ENCODE measurements at places on chromosomes 5 and 9.
A peak's percentile ranks its signal among the peaks of the same experiment; 100 is the strongest.

DNA sequence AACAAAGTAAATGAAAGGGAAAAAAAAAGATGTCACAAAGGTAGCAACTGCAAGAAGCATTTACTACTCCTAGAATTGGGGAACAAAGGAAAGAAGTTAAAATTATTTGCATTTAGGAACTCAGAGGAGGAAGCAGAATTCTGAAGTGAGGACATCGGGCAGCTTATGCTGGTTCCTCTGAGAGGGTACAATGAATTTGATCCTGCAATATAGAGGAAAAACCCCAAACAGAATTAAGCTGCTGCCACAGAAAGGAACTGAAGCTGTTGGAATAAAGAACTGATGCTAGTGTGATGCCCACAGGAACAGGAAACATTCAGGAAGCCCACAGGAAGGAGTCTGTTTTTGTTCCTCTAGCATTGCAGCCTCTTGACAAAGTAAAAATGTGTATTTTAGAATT lies 22.3 kb upstream of the TBCA start:
- no peak for DNase-seq

DNA sequence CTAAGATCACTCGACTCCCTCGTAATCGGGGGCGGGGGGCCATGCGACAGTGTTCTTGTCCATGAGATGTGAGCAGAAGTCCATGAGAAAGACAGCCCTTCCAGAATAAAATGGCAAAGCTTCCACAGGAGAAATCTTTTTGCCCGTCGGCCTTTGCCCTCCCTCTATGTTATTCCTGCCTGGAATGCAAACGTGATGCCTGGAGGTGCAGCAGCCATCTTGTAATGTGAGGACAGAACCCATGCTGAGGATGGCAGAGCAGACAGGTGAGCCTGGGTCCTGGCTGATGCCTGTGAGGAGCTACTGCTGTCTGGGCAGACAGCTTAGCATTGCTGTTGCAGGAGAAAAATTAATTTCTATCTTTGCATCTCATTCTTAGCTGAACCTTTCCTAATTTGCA lies 17.2 kb downstream of the MED10 start:
- DNase-seq, result no peak

DNA sequence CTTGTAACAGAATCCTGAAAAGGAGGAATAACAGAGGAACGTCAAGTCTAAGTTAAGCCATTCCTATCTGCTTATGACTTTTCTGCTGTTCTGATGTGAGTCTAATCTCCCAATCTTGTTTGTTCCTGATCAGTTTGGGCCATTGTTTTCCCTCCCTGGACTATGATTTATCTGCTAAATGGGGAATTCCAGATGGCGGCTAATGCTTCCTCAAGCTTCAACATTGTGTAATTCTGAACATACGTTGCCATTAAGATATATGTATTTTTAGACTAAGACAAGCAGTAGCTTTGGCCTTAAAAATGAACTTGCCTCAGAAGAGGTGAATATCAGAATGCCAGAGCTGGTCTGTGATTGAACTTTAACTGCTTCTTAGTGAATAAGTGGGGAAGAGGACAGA lies 142.7 kb downstream of the PRKACG start:
- DNase-seq, result no peak

DNA sequence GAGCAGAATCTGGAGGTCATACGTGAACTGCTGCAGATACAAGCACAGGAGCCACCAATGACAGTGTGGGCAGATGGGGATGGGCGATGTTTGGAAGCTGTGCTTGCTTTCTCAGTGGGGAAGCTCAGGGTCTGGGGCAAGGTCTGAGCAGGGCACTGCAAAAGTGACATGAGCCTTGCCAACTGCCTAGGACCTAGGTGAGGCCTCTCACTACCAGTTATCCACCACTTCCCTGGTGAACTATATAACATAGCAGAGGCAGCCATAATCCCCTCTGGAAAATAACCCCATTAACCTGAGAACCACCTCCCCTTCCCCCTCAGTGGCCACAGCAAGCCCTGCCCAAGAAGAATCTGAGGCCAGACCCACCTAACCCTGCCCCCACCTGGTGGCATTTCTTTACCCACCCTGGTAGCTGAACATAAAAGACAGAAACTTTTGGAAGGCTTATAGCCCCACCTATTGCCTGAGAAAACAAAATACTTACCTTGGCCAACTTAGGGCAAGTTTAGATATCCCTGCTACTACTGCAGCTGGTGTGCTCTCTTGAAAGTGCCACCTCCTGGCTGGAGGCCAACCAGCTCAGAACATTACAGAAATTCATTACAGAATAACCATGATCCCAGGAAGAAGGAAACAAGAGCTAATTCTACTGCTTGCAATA lies 18.8 kb upstream of the SPEF2 start:
- DNase-seq, result no peak

DNA sequence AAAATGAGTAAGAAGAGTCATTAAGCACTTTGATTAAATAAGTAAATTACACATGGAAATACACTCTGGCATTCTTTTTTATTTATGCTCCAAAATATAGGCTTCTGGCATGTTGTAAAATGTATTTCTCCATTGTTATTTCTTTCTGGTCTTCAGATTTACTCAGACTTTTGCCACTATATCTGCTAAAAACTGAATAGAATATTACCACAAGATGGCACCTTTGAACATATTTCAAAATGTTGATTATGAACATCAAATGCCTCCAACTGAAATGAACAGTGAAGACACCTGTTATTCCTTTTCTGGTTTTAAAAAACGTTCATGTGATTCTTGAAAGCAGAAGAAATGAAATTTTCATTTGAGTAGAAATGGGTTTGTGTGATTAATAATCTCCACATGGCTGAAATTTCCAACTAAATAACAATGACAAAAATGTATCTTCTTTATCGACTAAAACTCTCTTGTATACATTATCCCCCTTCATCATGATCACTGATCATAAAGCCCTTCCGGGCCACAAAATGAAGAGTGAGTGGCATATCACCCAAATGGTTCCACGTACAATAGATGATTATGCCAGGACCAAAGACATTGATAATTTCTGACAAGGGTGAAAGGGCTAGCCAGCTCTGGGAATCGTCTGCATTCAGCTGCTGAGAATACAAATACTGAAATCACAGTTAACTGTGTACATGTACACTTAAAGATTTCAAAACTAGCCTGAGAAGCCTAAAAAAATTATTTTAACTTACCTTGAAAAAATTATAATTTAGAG lies 23.8 kb downstream of the TYRP1 start:
- no peak for DNase-seq

GRCh38 chr9:105418588-105419500 lies 29.0 kb upstream of the FSD1L start:
- DNase-seq, result no peak

DNA sequence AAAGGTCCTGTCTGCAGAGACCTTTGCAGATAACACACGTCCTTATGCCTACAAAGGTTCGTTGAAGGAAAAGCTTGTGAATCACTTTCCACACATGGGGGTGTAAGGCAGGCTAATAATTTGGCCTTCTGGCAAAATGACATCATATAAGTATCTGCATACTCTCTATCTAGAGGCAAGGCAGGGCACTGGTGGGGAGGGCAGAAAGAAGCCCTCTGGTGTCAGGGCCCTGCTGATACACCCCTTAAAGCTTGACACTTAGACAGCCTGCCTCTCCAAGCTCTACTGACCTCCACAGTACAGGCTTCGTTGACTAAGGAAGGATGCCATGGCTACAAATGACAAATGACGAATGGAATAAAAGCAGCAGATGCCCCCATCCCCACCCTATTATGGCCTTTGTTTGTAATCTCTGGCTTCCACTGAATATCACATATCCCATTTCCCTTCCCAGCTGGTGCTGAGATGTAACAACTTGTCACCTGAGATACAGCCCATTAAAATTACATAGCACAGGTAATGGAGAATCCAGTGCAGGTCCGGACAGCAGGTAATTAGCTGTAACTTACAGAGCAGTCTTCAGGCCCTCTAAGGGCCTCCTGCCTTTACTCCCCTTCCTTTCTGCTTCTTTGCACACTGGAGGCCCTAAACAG lies 76.9 kb upstream of the IFNK start:
- no peak for DNase-seq

GRCh38 chr9:124180557-124180956 lies 77.2 kb upstream of the NEK6 start:
- DNase-seq, result peak; percentile 65

GRCh38 chr9:9901624-9902023 lies 711.2 kb downstream of the PTPRD start:
- no peak for DNase-seq

DNA sequence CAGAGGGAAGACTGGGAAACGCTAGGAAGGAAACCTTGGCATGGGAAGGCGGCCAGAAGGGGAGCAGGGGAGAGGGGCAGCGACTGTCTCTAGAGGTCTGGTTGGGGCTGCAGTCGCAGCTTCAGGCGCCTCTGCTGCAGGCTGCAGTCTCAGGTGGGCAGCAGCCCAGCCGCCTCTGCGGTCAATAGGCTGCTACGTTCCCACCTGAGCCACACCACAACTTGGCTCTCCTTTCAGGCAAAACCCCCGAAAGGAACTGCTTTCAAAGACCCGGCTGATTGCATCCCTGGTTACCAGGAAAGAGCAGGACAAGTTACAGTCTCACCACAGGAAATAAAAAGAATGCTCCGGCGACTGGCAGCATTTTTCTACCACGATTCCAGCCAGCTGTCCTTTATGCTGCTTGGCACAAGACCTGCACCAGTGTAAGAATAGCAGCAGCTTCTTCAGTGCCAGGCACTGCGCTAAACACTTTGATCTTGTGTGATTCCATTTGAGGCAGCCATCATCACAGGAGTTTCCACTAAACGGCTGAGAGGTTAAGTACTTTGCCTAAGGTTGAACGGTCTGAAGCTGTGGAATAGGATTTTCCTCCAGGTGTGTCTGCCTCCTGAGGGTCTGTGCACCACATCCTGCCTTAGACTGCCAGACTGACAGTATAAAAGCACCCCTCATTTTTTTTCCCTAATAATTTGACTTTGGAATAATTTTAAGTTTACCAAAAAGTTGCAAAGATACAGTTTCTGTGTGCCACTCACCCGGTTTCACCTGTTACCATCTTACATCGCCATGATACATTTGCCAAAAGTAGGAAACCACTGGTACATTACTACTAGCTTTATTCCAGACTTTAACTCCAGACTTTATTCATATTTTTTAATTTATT lies 7.5 kb downstream of the RPS14 start:
- DNase-seq, result no peak

DNA sequence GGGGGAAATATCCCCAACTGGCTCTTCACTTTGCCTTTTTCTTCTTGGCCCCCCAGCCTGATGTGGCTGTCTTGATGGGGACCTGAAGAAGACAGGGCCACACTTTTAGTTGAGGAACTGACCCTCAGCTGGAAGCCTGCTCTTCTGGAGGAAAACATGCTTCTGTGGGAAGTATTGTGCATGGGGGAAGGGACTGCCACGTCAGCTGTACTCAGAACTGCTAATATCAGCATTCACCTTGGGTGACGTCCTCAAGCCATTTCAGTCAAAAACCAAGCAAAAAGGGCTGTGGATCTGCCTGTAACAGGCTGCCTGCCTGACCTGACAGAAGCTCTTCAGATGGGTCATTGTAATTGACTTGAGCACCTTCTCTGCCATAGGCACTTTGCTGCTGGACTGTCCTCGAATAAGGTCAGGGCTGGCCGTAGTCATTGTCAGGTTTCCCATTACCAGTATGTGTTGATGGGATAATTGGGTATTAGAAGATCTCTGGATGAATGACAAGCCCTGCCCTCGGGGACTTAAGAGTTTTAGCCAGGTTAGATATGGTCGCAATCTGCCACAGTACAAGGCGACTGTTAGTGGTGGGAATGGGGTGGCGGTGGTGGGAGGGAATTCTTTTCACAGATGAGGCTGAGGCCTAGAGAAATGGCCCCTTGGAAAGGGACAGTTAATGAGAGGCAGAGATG lies 10.4 kb downstream of the RAI14 start:
- no peak for DNase-seq

- DNase-seq, result peak; percentile 89
Measured at GRCh38 chr5:5306696-5307095, 115.8 kb upstream of the ICE1 start.

DNA sequence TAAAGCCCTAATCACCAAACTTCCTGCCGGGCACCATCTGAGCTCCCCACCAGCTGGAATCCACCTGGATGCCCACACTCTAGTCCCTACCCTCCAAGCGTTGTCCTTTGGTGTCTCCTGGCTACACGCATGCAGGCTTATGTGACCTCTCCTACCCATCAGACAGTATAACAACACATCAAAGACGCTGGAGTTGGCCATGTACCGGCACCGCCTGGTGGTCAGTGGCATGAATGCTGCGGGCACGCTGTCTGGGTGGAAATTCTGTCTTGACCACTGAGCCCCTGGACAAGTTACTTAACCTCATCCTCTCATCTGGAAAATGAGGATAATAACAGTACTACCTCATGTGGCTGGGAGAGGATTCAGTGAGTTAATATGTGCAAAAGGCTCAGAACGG lies 23.4 kb upstream of the CORO2A start:
- no peak for DNase-seq

DNA sequence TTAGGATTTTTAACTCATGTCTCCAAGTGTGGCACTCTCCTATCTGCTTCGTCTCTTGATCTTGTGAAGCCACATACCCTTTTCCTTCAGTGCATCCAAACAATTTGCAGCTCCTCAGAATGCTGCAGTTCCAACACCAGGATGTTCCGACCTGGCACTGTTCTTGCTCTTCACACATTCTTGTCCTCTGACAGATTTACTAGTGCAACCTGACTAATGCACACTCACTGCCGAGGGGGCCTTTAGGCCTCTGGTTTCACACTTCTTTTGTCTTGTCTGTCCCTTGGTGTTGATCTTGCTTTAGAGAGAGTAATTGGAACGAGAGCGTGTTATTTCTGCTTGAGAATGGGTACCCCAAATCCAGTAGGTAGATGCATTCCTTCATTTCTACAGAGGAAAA lies 15.0 kb downstream of the ARHGAP26 start:
- DNase-seq, result no peak

DNA sequence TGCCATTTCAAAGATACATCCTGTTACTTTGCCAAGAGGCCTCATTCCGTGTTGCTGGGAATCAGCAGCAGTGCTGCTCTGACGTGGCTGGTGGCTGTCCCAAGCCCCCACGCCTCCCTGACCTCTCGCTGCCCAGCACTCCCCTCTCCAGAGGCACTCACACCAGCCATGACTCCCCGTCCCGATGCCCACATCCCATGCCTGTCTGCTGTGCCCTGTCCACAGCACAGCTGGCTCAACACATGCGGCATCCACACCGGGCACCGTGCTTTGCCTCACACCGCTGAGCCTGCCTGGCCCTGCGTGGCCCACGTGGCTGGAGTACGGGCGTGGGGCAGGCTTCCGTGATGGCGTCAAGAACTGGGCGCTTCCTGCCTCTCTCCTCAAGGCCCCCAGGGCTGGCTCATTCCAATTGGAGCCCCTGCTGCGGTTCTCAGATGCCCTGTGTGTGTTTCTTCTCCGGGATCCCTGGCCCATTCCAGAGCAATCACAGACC lies 7.8 kb upstream of the LCN1 start:
- DNase-seq, result no peak

DNA sequence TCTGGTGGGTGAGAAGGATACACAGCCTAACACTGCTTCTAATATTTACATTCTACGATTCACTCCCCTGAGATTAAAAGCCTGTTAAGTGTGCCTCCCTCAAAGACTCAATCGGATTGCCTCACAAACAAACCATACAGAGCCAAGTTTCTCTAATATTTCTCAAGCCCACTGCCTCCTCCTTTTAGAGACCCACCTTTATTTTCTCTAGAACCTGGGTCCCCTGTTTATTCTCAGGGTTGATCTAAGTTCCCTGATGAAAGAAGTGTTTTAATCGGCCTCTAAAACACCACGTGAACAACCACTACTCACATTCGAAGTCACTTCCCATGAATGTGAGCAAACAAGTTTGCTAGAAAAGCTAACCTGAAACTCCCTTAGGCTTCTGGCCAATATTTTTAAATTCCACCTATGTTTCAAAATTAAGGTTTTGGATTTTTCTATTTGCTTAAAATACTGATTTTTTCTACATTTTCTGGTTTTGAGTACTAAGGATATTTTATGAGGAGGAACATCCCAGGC lies 76.5 kb downstream of the GLIS3 start:
- no peak for DNase-seq

Data from fibroblast of upper back skin (primary cell).